GM06990 (cell line): ENCODE measurements at places on chromosomes 2 and 18.

- no peak for DNase-seq
Observed at GRCh38 chr2:134668821-134669220, 50.0 kb downstream of the TMEM163 start.

DNA sequence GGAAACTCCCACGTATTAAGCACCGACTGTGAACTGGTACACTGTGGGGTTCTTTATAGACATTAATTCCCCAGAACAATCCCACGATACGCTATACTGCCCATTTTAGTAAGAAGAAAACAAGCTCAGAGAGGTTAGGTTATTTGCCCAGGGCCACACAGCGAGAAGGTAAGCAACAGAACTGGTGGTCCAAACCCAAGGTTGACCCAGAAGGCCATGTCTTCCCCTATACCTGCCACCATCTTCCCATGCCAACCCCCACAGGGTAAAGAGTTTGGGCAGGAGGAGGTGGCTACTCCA, 69.9 kb downstream of the MARCO start:
- DNase-seq: no peak

DNA sequence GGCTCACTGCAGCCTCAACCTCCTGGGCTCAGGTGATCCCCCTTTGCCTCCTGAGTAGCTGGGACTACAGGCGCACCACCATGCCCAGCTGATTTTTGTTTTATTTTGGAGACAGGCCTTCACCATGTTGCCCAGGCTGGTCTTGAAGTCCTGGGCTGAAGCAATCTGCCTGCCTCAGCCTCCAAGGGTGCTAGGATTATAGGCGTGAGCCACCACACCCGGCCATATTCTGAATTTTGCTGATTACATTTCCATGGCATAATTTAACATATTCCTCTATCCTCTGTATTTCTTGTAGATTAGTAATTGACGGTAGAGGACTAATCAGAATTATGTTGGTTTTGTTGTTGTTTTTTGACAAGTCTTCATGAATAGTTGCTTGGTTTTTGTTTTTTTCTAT, 50.6 kb downstream of the MEX3C start:
- no peak for DNase-seq

GRCh38 chr2:239173301-239173700, 227.5 kb downstream of the HDAC4 start:
- DNase-seq: no peak

GRCh38 chr18:42268798-42269197, 313.8 kb downstream of the PIK3C3 start:
- DNase-seq: no peak

DNA sequence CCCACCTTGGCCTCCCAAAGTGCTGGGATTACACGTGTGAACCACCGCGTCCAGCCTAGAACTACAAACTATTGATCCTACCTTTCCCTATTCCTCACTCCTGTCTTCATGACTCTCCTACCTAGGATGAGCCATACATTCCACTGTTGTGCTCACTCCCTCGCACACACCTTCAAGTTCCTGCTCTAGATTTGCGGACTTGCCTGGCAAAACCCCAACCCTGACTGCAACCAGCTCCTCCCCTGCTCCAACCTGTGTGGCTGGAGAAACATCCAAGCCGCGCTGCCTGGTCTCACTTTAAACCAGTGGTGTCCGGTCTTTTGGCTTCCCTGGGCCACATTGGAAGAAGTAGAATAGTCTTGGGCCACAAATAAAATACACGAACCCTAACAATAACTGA, 5.0 kb upstream of the DNPEP start:
- DNase-seq: no peak

DNA sequence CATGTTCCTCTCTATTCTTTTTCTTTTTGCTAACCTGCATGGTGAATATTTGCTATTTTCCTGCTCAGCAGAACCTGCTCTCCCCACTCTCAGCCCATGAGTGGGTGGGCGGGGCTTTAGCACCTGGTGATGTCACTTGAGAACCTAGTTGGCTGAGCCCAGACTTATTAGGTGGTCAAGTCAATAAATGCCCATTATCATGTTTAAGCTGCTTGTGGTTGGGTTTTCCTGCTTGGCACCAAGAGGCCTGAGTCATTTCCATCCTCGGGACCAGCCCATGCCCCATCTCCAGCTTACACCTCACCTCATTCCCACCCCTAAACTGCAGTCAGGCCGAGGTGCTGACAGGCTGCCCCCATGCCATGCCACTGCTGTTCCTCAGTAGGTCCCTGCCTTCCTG, 226.6 kb downstream of the ANKRD30B start:
- DNase-seq: no peak

GRCh38 chr2:54628957-54629356, 94.5 kb upstream of the EML6 start:
- no peak for DNase-seq

DNA sequence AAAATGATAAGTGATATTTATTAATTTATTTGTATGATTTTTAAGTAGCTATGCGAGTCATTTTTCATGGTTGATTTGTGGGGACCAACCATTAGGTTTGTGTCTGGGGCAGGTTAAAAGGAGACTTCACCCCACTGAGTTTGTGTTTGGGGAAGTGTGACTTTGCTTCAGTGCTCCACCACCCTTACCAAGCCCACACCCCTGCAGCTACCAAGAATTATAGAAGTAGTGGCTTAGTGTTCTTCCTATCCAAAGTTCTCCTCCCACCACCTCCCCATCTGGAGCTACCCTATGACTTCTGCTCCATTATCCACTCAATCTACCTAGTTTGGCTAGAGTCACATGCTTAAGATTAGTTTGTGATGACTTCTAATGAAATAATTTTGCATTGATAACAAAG, 182.1 kb upstream of the ZEB2 start:
- DNase-seq: no peak

GRCh38 chr2:224217233-224217961, 178.3 kb upstream of the SERPINE2 start:
- no peak for DNase-seq

DNA sequence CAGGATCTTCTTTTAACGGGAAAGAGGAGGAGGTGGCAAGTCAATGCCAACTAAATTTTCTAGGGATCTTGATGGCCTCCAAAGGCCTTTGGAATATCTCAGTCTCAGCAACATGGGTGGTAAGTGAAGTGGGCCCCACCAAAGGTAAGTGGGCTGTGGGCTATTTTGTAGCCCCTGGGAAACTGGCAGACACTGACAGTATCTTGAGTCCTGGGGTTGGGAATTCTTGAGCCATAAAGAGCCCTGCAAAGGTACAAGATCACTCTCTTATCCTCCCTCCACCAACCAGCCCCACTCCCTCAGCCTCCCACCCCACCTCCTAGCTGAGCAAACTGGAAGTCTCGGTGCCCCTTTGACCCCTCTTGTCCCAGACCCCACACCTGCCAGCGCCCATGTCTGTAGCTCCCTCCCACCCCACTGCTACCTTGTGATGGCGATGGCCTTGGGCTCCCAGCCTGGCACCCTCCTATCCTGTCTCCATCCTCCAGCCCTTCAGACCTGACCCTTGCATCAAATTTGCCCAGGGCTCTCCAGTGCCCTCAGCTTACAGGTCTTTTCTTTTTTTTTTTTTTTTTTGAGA, 8.5 kb downstream of the ATP6V1B1 start:
- DNase-seq: no peak

DNA sequence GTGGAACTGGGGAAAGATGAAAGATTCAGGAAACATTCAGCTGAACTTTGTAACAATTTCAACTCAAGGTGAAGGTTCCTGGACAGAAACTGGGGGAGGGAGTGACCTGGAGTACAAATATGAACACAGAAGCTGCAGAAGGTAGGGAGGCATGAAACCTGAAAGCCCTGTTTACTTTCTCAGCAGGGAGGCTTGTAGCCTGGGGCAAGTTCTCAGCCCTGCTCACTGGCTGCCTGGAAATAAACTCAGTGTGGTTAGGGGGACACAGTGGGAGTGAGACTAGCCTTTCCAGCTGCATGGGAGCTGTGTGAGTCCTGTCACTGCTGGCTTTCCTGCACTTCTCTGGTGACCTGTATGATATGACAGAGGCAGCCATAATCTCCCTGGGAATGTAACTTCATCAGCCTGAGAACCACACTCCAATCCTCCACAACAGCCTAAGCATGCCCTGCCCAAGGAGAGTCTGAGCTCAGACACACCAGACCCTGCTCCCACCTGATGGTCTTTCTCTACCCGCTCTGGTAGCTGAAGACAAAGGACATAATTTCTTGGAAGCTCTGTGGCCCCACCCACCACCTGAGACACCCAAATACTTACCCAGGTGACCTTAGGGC, 77.0 kb downstream of the ZSWIM2 start:
- DNase-seq: no peak

- peak; percentile 18 for DNase-seq
Observed at GRCh38 chr18:36419900-36420531, 122.5 kb downstream of the FHOD3 start.

DNA sequence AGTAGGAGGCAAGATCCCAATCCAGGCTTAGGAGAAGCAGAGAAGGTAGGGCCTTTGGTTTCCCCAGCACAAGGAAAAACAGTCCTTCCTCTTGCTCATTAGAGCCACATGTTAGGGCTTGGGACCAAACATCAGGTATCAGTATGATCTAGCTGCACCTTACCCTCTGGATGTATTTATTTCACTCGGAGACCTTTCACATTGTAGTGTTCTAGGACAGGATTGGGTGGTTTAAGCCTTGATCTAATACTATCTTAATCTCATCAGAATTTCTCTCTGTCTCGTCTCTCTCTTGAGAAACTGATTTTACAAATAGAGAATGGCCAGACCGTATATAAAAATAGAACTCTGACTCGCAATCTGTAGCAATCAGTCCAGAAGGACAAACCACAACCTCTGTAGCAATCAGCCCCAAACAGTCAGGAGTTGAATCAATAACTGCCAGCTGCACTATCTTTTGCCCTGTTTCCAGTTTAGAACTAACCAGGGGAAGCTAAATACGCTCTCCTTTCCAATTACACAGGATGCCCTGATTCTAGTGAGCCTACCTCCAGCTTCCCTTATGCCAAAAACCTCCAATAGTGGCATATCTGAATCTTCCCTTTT, 207.1 kb downstream of the TDRD15 start:
- no peak for DNase-seq

DNA sequence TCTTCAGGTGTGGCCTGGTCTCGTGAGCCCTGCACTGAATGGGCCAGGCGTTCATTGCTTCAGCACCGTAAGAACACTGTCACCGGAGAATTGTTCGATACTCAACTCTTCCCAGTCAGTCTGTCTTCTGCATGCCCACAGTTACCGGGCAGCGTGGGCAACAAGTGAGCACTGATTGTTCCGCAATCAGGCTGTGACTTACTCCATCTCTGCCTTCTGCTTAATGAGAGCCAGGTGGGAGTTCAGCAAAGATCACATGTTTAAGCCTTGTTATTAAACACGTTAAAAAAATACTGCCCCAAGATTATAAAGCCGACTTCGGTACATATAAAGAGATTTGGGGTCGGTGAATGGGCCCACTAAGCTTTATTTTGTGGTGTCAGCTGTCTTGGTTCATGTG, 3.7 kb downstream of the STEAP3 start:
- DNase-seq: no peak

- no peak for DNase-seq
Observed at GRCh38 chr18:34219651-34220050, 5.1 kb downstream of the NOL4 start.

DNA sequence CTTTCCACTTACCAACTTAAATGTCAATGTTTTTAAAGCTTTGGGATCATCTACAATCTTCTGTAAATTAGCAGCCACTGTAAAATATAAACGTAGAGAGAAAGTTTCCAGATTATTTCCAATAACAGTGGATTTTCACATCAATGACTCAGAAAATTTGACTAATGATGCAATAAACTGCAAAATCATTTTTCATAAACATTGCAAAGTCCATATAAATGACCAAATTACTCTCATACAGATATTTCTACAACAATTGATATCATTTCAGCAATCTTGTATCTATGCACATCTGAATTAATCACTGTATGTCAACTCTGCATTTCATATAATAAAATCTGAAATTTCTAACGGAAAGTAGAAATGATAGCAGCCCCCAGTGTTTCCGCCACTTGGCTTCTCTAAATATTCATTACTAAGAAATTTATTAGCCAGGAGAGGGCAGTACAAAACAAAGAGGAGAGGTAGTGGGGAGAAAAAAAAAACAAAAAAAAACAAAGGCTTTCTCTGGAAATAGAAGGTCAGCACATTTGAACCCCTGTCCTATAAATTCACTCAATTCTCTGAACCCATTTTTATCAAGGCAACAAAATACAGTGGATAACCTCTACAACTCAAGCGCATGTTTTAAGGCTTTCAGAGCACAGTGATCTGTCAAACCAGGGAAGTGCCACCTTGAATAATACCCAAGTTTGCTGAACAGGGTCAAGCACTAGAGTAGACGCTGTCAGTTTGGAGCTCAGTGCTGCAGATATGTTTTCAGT, 282.6 kb downstream of the STK39 start:
- DNase-seq: no peak

DNA sequence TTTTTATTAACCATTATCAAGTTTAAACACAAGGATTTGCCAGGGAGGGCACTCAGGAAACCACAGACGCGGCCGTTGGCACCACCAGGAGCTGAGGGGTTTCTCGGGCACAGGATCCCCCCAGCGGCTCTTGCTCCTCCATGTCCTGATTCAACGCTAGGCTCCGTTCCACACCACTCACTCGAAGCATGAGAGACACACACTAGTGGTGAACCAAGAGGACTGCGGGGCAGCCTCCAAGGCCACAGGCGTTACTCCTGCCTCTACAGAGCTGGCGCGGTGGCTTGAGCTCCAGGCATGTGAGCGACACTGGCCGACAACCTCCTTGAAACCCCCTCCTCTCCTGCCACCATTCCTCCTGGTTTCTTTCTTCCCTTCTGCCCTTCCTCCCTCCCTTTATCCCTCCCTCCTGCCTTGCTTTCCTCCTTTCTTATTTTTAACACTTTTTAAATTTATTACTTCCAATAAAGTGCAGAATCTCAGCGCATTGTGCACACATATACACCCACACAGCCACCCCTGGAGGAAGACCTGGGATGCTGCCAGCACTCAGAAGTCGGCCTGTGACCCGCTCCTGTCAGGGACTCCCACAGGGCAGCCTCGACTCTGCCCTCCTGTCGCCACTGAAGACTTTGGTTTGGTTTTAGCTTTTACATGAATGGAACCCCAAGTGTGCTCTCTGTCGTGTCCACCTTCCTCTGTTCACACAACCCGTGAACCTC, 21.7 kb downstream of the COX7A2L start:
- no peak for DNase-seq

GRCh38 chr2:173764094-173764493, 201.1 kb downstream of the SP3 start:
- DNase-seq: no peak

- DNase-seq: no peak
Observed at GRCh38 chr18:43181711-43182110, 66.2 kb upstream of the RIT2 start.

DNA sequence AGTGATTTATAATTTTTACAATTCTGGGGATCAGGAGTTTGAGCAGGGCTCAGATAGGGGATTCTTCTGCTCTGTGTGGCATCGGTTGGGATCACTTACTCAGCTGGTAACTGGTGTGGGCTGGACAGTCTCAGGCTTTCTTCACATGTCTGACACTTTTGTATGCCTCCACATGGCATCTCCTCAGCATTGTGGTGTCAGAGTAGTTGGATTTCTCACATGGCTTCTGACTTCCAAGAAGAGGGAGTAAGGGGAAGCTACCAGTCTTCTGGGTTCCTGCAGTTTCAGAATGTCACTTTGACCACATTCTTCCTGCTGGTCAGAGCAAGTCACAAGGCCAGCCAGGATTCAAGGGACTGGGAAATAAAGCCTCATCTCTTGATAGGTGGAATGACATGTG, 55.6 kb downstream of the NCOA1 start:
- DNase-seq: no peak

GRCh38 chr2:62197011-62197924, 1.4 kb downstream of the B3GNT2 start:
- peak; percentile 53 for DNase-seq

- DNase-seq: no peak
Observed at GRCh38 chr2:216388046-216388884, 16.0 kb upstream of the MARCHF4 start.

- no peak for DNase-seq
Observed at GRCh38 chr2:207845202-207845864, 75.6 kb upstream of the FZD5 start.
